ENCODE measurements at places on chromosomes 3 and 15.

GRCh38 chr3:89353465-89353864 lies 246.0 kb downstream of the EPHA3 start:
- DNase-seq, result no peak

GRCh38 chr3:191768421-191768820 lies 307.5 kb downstream of the PYDC2 start:
- no peak for DNase-seq

DNA sequence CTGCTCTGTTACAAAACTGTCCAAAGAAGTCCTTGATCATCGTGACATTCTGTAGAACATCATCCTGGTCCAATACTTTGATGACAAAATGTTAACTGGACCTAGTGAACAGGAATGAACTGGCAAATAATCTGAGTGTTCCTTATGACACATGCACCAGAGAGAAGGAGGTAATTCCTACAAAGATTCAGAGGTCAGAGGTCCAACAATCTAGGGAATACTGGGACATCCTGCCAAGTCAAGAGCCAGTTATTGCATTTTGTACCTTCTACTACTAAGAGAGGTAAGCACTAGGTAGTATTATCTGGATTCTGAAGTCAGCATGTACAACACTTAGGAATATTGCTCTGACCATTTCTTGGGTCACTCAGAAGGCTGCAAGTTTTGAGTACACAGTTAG lies 20.8 kb downstream of the LZTFL1 start:
- DNase-seq, result no peak

- no peak for DNase-seq
Observed at GRCh38 chr3:133840767-133841166, 35.2 kb downstream of the SRPRB start.

DNA sequence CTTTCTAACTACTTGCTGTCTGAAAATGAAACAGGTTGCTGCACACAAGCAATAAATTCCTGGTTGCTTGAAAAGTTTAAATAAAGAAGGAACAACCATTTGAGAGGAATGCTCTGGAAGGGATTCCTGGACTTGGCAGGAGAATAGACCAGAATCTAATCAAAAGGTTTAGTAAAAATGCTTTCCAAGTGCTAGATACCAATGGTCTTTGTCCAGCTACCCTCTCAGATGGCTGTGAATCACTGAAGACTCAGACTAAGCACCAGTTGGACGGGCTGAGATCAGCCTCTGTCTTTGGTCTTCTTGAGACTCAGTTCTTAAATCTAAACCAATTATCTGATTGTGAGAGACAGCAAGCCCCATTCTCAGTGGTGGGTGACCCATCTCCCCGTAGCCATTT lies 27.7 kb upstream of the LPP start:
- DNase-seq, result peak; percentile 17

- DNase-seq, result peak; percentile 39
Observed at GRCh38 chr3:152225201-152225600, 43.5 kb upstream of the MBNL1 start.

DNA sequence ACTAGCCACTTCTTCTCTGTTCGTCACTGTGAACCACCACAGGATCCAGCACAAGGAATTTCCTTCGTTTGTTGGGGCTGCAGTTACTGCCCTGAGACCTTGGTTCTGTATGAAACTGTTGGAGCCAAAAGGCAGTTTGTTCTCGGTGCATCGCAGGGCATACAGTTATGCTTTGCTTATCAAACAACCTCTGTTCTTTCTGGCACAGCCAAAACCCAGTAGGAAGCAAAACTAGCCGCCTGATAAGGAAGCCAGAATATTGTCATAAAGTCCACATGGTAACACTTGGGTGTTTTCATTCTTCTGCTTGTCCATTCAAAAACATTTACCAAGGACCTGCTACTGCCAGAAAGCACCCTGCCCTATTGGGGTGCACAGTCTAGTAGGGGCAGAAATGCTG lies 116.1 kb downstream of the RAB11A start:
- no peak for DNase-seq

- DNase-seq, result no peak
Observed at GRCh38 chr15:63405159-63405558, 23.5 kb upstream of the CA12 start.

- DNase-seq, result no peak
Observed at GRCh38 chr15:27043770-27044169, 72.8 kb downstream of the GABRG3 start.

- DNase-seq, result peak; percentile 15
Observed at GRCh38 chr3:152738656-152739055, 96.3 kb upstream of the P2RY1 start.

DNA sequence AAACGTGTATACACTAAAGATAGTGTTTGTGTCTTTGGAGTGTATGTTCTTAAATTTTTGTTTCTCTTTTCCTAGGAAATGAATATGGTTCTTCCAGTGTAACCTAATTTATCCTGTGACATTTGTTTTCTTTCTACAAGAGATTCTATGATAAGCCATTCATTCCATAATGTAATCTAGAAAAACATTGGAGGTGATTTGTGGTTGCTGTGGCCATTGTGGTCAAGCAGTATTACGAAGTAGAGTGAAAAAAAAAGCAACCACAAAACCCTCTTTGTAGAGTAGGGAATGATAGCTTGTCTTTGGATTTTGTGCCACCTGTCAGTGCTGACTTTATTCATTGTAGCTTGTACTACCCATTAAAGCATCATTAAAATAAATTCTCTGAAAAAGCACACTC lies 1209.6 kb downstream of the ZPLD1 start:
- no peak for DNase-seq

DNA sequence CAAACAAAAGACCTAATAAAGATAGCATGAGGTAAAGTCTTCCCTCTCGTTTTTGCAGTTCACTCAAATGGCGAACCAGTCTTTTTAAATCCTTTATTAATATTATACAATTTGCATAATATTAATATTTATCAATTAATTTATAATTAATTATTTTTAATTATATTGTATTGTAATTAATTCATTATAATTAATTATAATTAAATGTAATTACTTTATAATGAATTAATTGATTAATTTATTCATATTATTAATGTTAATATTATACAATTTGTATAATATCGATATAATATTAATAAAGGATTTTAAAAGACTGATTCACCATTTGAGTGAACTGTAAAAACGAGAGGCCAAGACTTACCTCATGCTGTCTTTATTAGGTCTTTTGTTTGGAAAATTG lies 1045.4 kb upstream of the CADM2 start:
- no peak for DNase-seq

- DNase-seq, result no peak
Observed at GRCh38 chr3:169508426-169508825, 155.1 kb downstream of the MECOM start.

DNA sequence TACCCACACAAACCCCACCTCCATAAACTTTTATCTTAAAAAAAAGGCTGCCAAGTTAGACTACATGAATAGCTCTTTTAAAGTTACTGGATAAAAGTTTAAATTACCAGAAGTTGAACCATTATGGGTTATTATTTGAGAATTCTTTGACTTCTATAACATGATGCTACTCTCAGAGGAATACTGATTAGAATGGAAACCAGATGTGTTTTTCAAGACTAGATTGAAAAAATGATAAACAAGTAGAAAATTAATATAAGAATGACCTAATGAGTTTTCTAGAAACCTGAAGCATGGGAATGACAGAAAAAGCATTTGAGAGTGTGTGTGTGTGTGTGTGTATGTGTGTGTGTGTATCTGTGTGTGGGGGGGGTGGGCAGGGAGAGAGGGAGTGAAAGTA lies 12.4 kb upstream of the FGF7 start:
- no peak for DNase-seq

- no peak for DNase-seq
Observed at GRCh38 chr3:14113965-14114635, 10.6 kb downstream of the CHCHD4 start.

- DNase-seq, result no peak
Observed at GRCh38 chr15:67120009-67120838, 54.8 kb downstream of the SMAD3 start.

- no peak for DNase-seq
Observed at GRCh38 chr3:186946756-186947375, 16.5 kb downstream of the ST6GAL1 start.

DNA sequence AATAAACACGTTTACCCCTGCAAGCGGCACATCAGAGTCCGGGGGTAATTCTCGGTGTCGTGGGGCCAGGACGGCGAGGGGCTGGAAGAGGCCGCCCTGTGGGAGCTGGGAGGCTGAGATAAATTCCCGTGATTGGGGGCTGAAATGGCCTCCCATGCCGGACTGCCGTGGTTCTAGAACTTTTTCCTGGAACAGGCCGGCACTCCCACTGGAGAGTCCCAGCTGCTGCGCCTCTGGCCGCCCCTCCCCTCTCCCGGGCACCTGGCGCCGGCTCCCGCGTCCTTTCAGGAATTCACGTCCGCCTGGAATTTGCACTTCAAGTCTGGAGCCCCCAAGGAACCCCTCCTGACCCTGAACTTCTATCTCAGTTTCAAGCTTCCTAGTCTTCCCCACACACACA lies 10.8 kb upstream of the LRRC2 start:
- no peak for DNase-seq

GRCh38 chr15:84654689-84655453 lies 788 bp upstream of the WDR73 start:
- DNase-seq, result peak; percentile 77

- no peak for DNase-seq
Observed at GRCh38 chr3:138824114-138824506, 10.6 kb downstream of the PIK3CB start.

- DNase-seq, result no peak
Observed at GRCh38 chr3:188391592-188391991, 237.6 kb downstream of the LPP start.

GRCh38 chr3:9149566-9149965 lies 99.9 kb downstream of the SRGAP3 start:
- no peak for DNase-seq

DNA sequence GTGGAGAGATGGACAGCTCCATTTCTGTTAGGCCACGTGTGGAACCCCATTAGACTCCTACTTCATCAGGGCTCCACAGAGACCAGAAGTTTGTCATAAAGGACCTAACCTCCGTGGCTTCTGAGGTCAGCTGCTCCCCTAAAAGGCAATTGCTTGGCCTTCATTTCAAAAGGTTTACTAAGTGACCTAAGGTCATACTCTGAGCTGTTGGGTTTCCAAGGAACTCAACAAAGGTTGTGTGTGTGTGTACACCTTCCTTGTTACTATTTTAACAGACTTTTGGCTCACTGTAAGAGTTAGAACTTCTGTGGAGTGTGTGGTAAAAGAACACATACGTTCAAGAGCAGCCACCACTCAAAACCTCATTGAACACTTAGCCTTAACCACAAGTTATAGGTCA lies 73.9 kb downstream of the SEC22A start:
- no peak for DNase-seq

- no peak for DNase-seq
Observed at GRCh38 chr3:62093025-62093424, 280.3 kb downstream of the FEZF2 start.

- DNase-seq, result no peak
Observed at GRCh38 chr15:81357180-81357686, 16.8 kb downstream of the TMC3 start.

GRCh38 chr3:4983739-4984510 lies 4.7 kb downstream of the BHLHE40 start:
- DNase-seq, result peak; percentile 87

- DNase-seq, result no peak
Observed at GRCh38 chr15:73364070-73364469, 4.7 kb downstream of the HCN4 start.

DNA sequence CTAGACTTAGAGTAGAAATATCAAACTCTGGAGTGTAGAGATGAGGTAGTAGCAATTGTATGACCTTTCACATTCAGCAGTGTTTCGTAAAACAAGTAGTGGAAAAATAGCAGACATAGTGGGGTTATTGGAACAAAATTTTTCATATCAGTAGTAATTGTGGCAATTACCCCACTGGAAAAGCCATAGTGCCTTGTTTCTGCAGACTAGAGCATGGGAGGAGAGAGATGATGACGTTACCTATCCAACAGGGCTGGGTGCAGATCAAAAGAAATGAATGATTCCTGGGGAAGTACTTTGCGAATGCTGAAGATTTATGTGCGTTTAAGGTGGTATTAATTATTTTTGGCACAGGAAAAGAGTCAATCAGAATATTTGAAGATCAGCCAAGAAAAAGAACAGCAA lies 147.0 kb upstream of the LRRFIP2 start:
- peak; percentile 53 for DNase-seq

GRCh38 chr3:155871746-155872158 lies 1.3 kb downstream of the GMPS start:
- peak; percentile 42 for DNase-seq

DNA sequence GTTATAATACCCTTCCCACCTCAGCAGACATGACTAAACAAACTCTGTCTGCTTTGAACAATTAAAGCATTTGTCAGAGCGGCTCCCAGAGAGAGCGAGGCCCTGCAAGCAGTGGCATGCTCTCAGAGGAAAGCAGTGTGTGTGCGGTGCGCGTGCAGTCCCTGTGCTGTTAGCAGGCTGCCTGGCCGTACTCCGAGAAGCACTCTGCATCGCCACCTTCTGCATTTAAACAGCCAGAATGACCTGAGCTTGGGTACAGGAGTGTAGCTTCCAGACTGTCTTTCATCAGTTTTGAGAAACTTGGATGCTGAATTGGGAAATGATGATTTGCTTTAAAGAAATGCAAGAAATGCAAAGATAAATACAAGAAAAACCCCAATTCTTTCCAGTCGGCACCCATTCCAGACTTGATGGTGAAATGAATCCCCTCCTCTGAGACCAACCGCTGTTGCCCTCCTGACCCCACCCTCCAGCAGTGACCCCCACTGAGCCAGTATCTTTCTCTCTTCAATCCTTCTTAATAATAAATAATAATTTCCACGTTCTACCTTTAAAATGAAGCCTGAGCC lies 113.5 kb downstream of the VGLL4 start:
- DNase-seq, result peak; percentile 98

- DNase-seq, result peak; percentile 95
Observed at GRCh38 chr15:32683906-32684584, 33.8 kb upstream of the GREM1 start.

DNA sequence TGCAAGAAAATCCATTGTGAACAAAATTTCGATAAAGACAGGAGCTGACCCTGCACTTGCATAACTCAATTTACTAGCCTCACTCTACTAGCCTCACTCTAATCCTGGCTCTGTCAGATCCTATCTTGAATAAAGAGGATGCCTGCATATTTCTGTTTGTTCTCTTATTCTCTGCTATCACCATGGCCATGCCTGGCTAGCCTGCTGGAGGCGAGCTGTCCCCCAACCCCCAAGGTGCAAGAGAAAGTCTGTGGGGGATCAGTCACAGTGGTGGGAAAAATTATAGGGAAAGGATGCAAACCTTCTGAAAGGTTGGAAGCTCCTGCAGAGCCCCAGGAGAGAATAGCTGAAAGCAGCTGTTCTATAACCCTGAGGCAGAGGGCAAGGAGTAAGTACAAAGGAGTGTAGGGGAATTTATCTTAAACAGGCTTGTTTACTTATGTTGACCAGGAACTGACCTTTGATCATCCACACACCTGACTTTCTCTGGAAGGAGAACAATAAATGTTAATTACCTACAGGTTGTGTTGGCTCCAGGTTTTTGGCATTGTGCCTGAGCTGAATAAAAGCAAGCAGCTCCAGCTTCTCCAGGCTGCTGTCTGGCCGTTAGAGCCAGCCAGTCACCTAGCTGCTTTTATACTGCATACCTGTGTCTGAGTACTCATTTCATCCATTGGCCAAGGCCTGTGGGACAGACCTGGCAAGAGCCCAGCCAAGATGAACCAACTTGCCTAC lies 137.7 kb upstream of the RASGRP1 start:
- no peak for DNase-seq

GRCh38 chr15:91224755-91225380 lies 124.8 kb downstream of the SV2B start:
- DNase-seq, result peak; percentile 29

- no peak for DNase-seq
Observed at GRCh38 chr3:125634336-125634950, 39.1 kb upstream of the OSBPL11 start.

- no peak for DNase-seq
Observed at GRCh38 chr15:32903591-32904290, 185.9 kb downstream of the GREM1 start.

- DNase-seq, result peak; percentile 49
Observed at GRCh38 chr15:51727141-51727897, 10.1 kb downstream of the LYSMD2 start.

Data from iris pigment epithelial cell (primary cell).